ENCODE measurements at places on chromosomes 12 and 14. TPM values are rescaled to one million over a fixed set of nuclear protein-coding genes. Genes with fewer than 3 reads are reported as not detected.
A peak's percentile ranks its signal among the peaks of the same experiment; 100 is the strongest.

The IRF2BPL gene
- total RNA-seq: 51.1 TPM

The MYH6 gene
- total RNA-seq: 0.04 TPM

The PUS7L gene
- total RNA-seq: 14.4 TPM

DNA sequence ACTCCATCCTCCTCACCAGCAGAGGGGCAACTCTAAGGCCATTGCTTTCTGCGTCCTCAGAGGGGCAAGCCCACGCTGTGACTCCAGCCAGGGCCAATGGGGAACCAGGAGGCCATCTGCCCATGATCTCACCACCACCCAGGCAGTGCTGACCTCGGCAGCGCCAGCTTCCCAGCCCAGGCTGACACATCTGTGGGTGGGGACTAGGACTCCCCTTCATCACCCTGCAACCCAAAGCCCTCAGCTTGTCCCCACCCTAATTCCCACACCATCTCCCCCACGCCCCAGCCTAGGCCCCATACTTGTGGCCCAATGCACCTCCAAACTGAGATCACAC is 58.6 kb downstream of the VWF start:
- H3K27ac ChIP-seq: no peak overlapping the region
- H3K4me3 ChIP-seq: no peak overlapping the region
- H3K27me3 ChIP-seq: peaks cover 26% of the 10 kb centered on the region
- H3K36me3 ChIP-seq: no peaks in the 10 kb centered on the region
- peaks cover 13% of the 10 kb centered on the region for H3K4me1 ChIP-seq

DNA sequence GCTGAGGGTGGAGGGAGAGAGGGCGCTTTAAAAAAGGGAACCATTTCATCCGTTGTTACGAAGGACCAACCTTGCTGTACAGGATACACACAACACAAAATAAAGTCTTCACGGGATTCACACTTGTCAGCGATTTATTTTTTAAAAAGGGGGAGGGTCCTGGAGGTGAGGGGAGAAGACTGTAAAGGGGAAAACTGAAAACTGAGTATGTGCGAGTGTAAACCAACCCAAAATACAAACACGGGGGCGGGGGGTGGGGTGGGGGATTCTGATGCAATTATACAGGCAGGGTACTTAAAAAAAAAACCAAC is 499 bp upstream of the PRKAG1 start:
- H3K4me1 ChIP-seq: peaks cover 12% of the 10 kb centered on the region
- peaks cover 9% of the 10 kb centered on the region for H3K36me3 ChIP-seq
- peak overlapping the region; percentile 98 for H3K27ac ChIP-seq
- H3K27me3 ChIP-seq: no peaks in the 10 kb centered on the region
- peak overlapping the region; percentile 88 for H3K4me3 ChIP-seq

The HVCN1 gene
- 4.2 TPM for total RNA-seq

DNA sequence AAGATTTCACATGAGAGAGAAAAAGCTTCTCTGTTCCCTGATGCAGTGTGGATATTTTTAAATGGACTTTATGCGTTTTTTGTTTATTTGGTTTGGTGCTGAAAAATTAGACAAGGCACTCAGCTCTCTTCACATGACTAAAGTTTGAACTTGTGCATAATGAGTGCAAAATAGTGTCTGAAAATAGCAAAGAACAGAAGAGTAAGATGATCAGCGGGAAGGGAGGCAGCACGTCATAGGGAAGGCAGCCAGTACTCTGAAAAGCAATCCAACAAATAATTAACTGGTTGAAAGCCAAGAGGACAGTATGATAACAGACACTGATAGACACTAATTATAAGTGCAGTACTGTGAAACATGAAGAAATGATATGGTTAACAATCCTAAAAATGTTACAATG is 46.6 kb upstream of the CDKN3 start:
- no peak overlapping the region for H3K27ac ChIP-seq
- no peak overlapping the region for H3K4me3 ChIP-seq
- peaks cover 7% of the 10 kb centered on the region for H3K36me3 ChIP-seq
- no peak for DNase-seq
- peaks cover 24% of the 10 kb centered on the region for H3K4me1 ChIP-seq
- H3K27me3 ChIP-seq: no peaks in the 10 kb centered on the region

DNA sequence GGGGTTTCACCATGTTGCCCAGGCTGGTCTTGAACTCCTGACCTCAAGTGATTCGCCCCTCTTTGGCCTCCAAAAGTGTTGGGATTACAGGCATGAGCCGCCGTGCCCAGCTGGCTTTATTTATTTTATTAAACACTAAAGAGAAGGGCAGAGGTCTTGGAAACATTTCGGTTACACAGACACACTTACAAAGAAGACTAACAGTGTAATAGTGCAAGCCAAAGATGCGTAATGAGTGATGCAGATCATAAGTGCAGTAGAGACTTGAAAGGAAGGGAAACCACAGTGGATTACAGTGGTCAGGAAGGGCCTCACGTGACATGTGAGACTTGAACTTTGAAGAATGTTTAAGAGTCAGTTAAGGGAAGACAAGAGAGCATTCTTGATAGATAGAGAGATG is 33.9 kb upstream of the CDK17 start:
- no peaks in the 10 kb centered on the region for H3K36me3 ChIP-seq
- H3K4me1 ChIP-seq: peaks cover 10% of the 10 kb centered on the region
- H3K27ac ChIP-seq: no peak overlapping the region
- H3K4me3 ChIP-seq: no peak overlapping the region
- H3K27me3 ChIP-seq: no peaks in the 10 kb centered on the region

- no peaks in the 10 kb centered on the region for H3K27me3 ChIP-seq
- DNase-seq: no peak
- peak overlapping the region; percentile 57 for H3K27ac ChIP-seq
- no peaks in the 10 kb centered on the region for H3K36me3 ChIP-seq
- no peak overlapping the region for H3K4me3 ChIP-seq
Observed at GRCh38 chr14:100067971-100068959, 3.0 kb downstream of the EVL start.

The ASCL1 gene
- total RNA-seq: 8.3 TPM

DNA sequence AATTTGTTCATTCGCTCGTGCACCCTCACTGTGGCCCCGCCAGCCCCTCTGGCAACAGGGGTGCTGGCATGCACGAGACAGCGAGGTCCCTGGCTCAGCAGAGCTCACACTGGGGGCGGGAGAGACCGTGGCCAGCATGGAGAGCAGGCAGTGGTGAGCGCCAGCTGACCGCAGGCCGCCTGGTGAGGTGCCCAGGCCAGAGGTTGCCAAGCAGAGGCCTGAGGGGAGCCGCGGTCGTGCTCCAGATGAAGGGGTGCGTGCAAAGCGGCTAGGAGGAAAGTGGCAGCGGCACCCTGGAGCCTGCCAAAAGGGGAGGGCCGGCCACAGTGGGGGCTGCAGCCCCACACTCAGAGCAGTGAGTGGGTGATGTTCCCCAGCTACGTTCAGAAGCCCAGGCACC is 56.1 kb downstream of the CDC42BPB start:
- no peaks in the 10 kb centered on the region for H3K27me3 ChIP-seq
- no peak overlapping the region for H3K4me3 ChIP-seq
- H3K4me1 ChIP-seq: no peaks in the 10 kb centered on the region
- no peak for DNase-seq
- H3K27ac ChIP-seq: no peak overlapping the region

DNA sequence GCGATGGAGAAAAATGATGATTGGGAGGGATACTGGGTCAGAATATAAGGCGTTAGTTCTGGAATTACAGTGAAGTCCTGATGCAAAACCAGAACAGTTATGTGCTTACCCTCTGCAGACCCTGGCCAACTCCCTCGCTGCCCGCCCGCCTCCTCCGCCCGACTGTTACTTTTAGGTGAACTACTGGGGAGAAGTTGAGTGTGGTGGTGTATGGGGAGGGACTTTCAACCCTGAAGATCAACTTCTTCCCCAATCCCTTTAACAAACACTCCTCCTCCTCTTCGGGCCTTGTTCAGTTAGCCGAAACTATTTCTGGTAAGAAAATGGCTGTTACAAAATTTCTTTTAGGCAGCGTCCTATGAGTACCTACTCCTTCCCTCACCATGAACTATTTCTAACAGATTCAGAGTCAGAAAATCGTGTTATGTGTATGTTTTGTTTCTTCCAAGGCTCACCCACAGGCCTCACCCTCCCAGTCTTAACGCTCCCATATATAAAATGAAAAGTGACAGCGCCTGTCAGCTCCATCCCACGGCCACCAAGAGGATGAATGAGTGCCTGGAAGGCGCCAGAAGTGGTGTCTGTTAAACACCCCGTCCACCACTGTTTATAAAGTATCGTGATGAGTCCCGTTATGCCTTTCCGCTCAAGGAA is 1.3 kb downstream of the FBXO33 start:
- H3K27ac ChIP-seq: peak overlapping the region; percentile 99
- no peak for DNase-seq
- H3K4me3 ChIP-seq: peak overlapping the region; percentile 87
- peaks cover 25% of the 10 kb centered on the region for H3K4me1 ChIP-seq
- no peaks in the 10 kb centered on the region for H3K36me3 ChIP-seq
- H3K27me3 ChIP-seq: no peaks in the 10 kb centered on the region

The TDRD9 gene
- total RNA-seq: not detected

The SNAPC1 gene
- total RNA-seq: 5.2 TPM

The ITGA7 gene
- 23.6 TPM for total RNA-seq

The PCNX1 gene
- total RNA-seq: 56.4 TPM

The PROX2 gene
- not detected for total RNA-seq

DNA sequence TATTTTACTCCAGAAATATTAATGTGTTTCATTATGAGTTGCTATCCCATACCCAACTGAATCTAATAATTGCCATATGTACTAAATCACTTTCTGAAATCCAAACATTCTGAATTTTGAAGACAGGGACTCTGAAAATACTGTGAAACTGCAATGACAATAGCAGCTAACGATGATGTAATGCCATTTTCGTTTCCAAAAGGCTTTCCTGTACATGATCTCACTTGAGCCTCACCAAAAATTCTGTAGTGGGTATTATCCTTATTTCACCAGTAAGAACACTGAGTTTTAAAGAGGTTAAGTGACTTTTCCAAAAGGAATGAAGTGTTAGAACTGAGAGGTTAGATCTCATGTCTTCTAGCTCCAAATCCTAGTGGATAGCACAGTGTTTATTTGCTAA is 133.3 kb downstream of the FLRT2 start:
- no peak for DNase-seq
- H3K4me3 ChIP-seq: no peak overlapping the region
- H3K27ac ChIP-seq: no peak overlapping the region
- no peaks in the 10 kb centered on the region for H3K27me3 ChIP-seq
- no peaks in the 10 kb centered on the region for H3K4me1 ChIP-seq

DNA sequence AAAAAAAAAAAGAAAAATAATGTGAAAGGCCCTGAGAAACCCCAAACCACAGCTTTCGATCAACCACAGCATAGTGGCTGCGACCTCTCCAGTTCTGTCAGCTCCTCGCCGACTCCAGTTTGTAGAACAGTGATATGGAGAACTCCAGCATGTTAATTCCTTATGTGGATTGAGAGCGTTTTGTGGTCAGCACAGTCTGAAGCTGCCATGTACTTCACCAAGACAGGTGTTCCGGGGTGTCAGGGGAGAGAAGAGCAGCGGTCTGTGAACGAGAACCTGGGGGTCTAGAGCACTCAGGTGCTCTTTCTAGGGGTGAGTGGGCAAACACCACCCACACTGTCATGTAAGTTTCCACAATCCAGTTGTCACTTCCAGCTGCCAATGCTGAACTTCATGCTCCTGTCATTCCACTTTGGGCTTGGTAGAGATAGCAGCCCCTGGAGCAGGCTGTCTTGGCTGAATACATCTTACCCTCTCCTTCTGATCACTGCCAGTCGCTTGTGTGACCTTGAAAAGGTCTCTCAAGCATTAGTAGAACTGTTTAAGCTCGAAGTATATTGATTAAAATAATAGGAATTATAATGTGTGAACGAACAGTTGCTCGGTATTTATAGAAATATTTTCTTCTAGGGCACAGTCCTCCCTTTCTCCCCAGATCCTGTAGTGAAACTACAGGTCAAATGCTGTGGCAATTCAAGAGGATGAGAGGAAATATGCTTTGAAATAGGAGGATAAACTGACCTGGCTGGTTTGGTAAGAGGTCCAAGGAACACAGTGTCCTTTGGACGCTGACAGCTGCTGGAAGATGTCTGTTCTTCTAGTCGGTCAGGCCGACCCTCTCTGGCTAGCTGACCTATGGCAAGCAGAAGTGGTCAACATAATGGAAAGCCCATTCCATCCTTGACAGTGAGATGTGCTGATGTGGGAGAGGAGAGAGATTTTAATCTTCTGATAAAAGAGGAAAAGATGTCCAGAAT is 15.7 kb upstream of the MAX start:
- DNase-seq: no peak
- H3K27ac ChIP-seq: no peak overlapping the region
- no peaks in the 10 kb centered on the region for H3K27me3 ChIP-seq
- H3K36me3 ChIP-seq: no peaks in the 10 kb centered on the region
- no peak overlapping the region for H3K4me3 ChIP-seq

The SMOC1 gene
- total RNA-seq: 10.9 TPM

DNA sequence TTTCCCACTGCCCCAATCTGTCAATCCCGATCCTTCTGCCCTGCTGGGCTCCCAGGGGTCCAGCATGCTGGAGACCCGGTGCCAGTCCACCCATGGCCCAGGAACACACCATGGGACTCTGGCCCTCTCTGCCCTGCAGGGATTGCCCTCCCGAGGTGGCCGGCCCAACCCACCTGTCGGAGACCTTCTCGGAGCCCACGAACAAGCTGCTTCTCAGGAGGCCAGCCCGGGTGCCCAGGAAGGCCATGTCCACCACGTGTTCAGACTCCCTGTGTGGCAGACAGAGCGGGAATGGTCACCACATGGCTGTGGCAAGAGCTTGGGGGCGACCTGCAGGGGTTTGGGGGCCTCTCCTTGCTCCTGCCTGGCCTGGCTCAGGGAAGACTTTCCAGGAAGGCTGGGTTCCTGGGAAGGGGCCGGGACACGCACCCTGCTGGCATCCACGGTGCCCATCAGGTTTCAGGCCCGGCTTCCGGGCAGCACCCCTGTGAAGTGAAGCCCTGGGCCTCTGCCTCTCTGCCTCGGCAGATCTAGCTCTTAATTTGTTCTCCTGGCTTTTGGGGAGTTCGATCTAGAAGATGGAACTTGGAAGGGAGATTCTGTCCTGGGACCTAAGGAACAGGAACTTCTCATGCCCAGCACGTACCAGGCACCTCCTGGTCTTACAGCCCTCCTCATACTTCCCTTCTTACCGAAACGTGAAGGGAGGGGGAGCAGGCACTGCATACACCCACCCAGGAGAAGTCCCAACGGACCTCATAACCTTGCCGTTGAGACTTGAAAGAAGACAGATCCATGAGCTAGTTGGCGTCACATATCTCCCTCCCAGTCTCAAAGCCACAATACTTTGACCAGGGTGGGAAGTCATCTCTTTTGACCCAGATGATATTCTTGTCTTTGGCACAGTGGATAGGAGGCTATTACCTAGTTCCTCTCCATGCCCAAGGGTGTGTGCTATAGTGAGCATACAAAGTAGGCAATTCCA is 26.3 kb downstream of the LRTM2 start:
- no peak overlapping the region for H3K27ac ChIP-seq
- H3K36me3 ChIP-seq: no peaks in the 10 kb centered on the region
- H3K4me3 ChIP-seq: no peak overlapping the region
- peaks cover 29% of the 10 kb centered on the region for H3K27me3 ChIP-seq

All from progenitor cell of endocrine pancreas (in vitro differentiated cells).